ENCODE measurements at places on chromosomes 7 and 10.

DNA sequence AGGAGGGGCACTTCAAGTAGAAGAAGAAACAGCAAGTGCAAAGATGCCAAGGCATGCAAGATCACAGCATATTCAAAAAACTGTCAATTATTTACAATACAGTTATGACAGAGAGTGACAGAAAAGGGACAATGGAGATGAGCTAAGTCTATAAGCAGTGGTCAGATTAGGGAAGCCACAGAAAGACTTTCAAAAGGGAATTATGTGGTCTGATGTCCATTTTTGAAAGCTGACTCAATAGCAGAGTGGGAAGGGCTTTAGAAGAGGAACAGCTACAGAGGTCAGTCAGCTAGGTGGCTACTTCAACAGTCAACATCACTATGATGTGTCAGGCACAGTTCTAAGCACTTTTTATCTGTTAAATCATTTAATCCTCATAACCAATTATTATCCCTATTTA is 45.2 kb upstream of the SPOCK2 start:
- DNase-seq = no peak

DNA sequence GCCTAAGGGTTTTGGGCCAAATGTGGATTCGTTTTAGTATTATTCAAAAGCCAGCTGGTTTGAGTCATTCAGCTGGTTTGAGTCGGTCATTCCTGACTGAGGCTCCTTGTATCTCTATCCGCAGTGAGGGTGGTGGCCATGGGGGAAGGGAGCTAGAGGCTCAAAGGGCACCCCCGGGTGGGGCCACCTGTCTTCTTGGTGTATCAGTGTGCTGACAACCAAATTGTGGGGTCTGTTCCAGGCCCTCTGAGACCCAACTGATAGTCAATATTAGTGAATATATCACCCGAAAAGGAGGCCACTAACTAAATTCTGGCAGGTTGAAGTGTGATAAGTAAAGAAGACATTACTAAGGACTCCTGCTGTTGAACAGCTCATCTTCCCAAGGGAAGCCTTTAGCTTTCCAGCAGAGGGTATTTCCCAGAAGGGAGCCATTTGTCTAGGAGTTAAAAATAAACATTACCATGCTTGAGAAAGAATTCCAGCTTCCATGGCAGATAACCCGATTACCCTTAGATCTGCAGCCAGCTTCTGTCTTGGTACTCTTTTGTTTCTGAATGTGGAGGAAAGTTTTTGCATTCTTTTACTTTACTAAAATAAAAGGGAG is 29.9 kb upstream of the DDX50 start:
- no peak for DNase-seq

- DNase-seq = no peak
These were observed 127.8 kb downstream of the ICA1 start for GRCh38 chr7:8134089-8134733.

GRCh38 chr7:92228100-92228499 is 17.6 kb downstream of the KRIT1 start:
- DNase-seq = no peak

- no peak for DNase-seq
These were observed 208.3 kb downstream of the DNAJB6 start for GRCh38 chr7:157544980-157545680.

DNA sequence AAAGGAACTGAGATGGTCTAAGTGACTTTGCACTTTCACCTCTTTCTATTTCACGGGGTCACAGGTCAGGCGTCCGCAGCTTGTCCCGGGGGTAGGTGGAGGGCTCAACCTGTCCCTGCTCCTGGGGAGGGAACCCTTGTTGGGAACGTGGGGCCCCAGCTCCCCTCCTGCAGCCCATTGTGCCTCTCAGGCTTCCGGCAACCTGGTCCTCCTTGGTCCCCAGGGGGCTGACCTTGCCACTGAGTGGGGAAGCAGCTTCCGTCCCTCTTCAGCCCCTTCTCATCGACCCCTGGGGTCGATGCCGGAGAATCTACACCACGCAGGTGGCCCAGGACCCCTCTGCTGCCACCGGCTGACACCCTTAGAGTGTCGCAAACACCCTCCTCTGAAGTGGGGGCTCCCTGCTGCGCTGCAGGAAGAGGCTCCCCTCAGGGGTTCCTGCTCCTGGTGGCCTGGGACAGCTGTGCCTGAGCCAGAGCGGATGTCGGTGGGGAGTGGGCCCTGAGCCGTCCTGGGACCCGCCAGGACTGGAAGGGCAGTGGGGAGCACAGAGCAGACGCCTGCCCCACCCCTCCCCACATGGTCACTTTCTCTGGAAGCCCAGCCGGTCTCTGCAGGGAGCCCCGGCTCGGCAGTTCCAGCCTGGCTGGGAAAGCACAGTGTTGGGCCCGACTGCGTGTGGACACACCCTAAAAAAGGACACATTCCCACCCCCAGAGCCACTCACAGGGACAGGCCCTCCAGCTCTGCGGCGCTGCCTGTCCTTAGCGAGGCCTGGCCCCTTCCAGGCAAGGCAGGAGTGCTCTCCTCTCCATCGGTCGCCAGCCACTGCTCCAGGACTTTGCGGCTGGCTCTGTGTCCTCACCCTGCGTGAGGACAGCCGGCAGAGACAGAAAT is 357.5 kb upstream of the SHH start:
- no peak for DNase-seq

- DNase-seq = no peak
These were observed 92.5 kb downstream of the POU6F2 start for GRCh38 chr7:39069896-39070881.

DNA sequence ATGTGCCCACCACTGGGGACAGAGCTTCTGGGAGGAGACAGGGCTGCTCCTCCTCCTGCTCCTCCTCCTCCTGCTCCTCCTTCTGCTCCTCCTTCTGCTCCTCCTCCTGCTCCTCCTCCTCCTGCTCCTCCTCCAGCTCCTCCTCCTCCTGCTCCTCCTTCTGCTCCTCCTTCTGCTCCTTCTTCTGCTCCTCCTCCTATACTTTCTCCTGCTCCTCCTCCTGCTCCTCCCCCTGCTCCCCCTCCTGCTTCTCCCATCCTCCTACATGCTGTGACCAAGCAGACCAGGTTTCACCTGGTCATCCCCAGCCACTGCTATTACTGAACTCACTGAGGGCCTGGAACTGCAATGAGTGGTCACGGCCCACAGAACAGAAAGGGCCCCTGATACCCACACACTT is 154.0 kb upstream of the PPP2R2D start:
- no peak for DNase-seq

GRCh38 chr7:14377646-14378266 is 388.3 kb upstream of the ETV1 start:
- no peak for DNase-seq

DNA sequence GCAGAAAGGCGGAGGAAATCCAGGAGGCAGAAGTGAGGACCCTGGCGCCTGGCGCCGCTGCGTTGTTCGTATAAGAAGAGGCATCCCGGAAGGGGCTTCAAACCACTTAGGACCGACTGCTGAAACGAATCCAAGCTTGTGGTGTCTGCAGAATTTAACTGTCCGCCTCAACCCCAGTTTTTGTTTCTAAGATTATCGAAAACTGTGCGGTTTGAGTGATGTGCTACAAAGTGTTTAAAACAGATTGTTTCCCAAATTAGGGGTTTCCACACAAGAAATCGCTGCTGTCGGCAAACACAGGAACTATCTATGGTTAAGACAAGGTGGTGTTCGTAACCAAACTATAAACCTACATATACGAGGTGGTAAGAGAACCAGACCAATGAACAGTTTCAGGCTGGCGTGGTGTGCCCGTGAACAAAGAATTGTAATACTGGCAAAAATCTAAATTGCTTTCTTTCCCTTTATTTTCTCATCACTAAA is 835 bp upstream of the DGKI start:
- DNase-seq = no peak

GRCh38 chr10:124279298-124279697 is 139.4 kb downstream of the OAT start:
- DNase-seq = no peak

GRCh38 chr10:14358886-14359573 is 28.3 kb upstream of the FRMD4A start:
- no peak for DNase-seq

GRCh38 chr10:6153845-6154244 is 48.9 kb upstream of the PFKFB3 start:
- no peak for DNase-seq

DNA sequence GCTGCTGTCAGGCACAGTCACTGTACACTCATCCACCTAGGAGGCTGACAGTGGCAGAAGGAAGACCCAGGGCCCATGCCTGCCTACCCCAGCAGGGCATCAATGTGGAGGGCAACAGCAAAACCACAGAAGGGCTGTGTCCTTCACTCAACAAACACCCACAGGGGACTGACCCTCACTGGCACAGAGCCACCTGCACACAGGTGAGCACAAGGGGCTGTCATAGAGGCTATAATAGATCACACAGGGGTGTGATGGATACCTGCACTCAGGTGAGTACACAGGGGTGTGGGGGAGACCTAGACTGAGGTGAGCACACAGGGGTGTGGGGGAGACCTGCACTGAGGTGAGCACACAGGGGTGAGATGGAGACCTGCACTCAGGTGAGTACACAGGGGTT is 132.8 kb upstream of the TCERG1L start:
- no peak for DNase-seq

DNA sequence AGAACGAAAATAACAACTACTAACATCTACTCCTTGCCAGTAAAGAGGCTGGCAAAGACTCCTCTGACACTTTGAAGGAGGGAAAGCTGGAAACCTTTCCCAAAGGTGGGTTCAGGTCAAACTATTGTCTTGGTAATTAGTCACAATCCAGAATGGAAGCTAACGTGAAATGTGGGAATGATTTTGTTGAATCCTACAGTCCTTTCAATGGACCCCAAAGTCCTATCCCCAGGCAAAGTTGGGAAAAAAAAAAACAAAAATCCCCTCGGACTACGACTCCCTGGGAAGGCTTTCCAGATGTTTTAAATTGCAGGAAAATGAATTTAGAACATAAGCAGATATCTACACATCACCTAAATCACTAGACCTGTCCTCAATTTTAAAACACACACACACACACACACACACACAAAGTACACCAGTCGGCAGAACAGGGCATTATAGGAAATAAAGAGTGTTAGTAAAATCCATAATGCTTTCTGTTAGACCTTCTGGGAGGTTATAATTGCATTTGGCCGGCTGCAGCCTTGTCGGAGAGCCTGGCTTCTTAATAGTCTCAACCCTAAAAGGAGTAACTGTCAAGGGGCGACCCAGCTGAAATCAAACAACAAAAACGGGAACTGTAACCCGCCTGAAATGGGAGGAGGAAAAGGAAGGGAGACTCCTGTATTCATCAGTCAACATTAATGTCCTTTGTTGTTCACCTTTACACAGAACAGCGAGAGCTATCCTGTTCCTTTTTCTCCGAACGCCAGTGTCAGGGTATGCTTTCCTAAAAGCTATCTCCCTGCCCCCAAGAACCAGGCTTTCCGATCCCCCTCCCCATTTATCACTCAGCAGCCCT is 1.5 kb downstream of the DOCK4 start:
- no peak for DNase-seq

- DNase-seq = no peak
These were observed 124.1 kb downstream of the SMURF1 start for GRCh38 chr7:99019523-99020412.

- DNase-seq = no peak
These were observed 58.9 kb downstream of the TMEM270 start for GRCh38 chr7:73919694-73920375.

DNA sequence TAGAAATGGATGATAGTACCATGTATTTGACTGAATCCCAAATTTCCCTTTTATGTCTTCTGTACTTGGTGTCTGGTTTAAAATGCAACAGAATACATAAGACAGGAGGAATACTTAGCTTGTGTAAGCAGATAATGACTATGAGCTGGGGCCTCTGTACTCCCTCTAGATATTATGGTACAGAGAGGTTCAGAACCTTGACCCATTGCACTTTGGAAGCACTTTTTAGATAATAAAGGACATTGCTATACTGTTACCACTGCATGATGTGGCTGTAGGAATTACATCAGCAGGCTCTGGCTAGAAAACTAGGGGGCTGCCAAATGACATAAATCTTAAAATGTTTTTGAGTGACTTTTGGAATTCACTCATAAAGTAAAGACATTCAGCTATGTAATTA is 526.6 kb downstream of the SORCS1 start:
- DNase-seq = no peak

DNA sequence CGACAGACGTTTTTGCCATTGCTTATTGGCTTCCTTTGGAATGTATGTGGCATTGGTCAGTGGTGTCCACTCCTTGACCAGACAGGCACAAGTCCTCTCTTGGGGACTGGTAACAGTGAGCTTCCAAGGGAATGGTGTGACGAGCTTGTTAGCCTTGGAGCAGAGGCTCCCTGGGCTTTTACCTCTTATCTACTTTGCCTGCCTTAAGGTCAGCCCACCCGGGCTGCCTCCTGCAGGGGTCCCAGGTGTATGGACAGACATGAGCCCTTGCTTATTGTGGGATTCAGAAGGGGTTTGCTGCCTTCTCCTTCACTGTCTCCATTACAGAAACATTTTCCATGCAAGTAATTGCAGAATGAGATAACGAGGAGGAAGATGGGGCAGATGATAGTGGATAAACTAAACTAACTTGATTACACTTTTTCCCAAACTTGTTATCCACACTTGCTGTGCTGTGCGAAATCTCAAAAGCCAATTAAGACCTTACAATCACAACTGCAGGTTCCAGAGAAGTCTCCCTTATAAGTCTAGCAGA is 29.7 kb downstream of the PLPP4 start:
- no peak for DNase-seq

- DNase-seq = no peak
These were observed 203.0 kb upstream of the MEOX2 start for GRCh38 chr7:15889507-15889906.

- DNase-seq = no peak
These were observed 271.8 kb upstream of the CACNA2D1 start for GRCh38 chr7:82715344-82715743.

DNA sequence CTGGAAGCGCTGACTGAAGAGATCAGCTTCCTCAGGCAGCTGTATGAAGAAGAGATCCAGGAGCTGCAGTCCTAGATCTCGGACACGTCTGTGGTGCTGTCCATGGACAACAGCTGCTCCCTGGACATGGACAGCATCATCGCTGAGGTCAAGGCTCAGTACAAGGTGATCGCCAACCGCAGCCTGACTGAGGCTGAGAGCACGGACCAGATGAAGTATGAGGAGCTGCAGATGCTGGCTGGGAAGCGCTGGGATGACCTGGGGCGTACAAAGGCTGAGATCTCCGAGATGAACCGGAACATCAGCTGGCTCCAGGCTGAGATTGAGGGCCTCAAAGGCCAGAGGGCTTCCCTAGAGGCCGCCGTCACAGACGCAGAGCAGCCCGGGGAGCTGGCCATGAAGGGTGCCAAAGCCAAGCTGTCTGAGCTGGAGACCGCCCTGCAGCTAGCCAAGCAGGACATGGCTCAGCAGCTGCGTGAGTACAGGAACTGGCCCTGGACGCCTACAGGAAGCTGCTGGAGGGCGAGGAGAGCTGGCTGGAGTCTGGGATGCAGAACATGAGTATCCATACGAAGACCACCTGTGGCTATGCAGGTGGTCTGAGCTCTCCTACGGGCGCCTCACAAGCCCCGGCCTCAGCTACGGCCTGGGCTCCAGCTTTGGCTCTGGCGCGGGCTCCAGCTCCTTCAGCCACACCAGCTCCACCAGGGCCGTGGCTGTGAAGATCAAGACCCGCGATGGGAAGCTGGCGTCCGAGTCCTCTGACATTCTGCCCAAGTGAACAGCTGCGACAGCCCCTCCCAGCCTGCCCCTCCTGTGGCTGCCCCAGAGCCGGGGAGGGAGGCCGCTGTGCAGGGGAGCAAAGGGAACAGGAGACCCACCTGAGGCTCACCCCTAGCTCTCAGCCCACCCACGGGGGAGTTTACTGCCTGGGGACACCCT is 24.9 kb upstream of the AMPH start:
- no peak for DNase-seq

- no peak for DNase-seq
These were observed 131.0 kb downstream of the SEM1 start for GRCh38 chr7:96578606-96579005.

GRCh38 chr7:37201876-37202198 is 246.8 kb downstream of the ELMO1 start:
- no peak for DNase-seq

GRCh38 chr7:131501930-131502685 is 54.3 kb downstream of the PODXL start:
- no peak for DNase-seq
